ENCODE measurements at places on chromosomes 12 and 14. TPM values are rescaled to one million over a fixed set of nuclear protein-coding genes. Genes with fewer than 3 reads are reported as not detected.

The MTRFR gene
- 30.0 TPM for total RNA-seq

The GALNT9 gene
- not detected for total RNA-seq

The SLC6A12 gene
- not detected for total RNA-seq

The ZNF384 gene
- 69.5 TPM for total RNA-seq

The BMAL2 gene
- 28.8 TPM for total RNA-seq

The OAS1 gene
- 246 TPM for total RNA-seq

The SLC39A2 gene
- not detected for total RNA-seq

The KRT77 gene
- not detected for total RNA-seq

The REP15 gene
- total RNA-seq = not detected

The TBC1D30 gene
- not detected for total RNA-seq

The CMTM5 gene
- total RNA-seq = not detected

The MLF2 gene
- total RNA-seq = 101 TPM

The FLVCR2 gene
- 3.0 TPM for total RNA-seq

The AHNAK2 gene
- total RNA-seq = not detected

The TMPRSS12 gene
- total RNA-seq = not detected

The CACNA1C gene
- 0.30 TPM for total RNA-seq

The RD3L gene
- total RNA-seq = not detected

The GOLT1B gene
- total RNA-seq = 57.5 TPM

The ANAPC5 gene
- 131 TPM for total RNA-seq

The RNASE4 gene
- total RNA-seq = 4.7 TPM

The ATP5F1B gene
- total RNA-seq = 529 TPM

The PDE3A gene
- total RNA-seq = not detected

The CCDC175 gene
- total RNA-seq = not detected

The AKAP3 gene
- total RNA-seq = 3.4 TPM

The RHEBL1 gene
- 14.8 TPM for total RNA-seq

The JKAMP gene
- total RNA-seq = 31.1 TPM

The SDS gene
- not detected for total RNA-seq

The FGF23 gene
- total RNA-seq = not detected

The CLBA1 gene
- 0.68 TPM for total RNA-seq

The ENTPD5 gene
- 10.5 TPM for total RNA-seq
